Retina (tissue), 1 donor: ENCODE measurements at places on chromosomes 16 and 17.

GRCh38 chr16:82070656-82071369 is 35.8 kb downstream of the HSD17B2 start:
- DNase-seq, result no peak

DNA sequence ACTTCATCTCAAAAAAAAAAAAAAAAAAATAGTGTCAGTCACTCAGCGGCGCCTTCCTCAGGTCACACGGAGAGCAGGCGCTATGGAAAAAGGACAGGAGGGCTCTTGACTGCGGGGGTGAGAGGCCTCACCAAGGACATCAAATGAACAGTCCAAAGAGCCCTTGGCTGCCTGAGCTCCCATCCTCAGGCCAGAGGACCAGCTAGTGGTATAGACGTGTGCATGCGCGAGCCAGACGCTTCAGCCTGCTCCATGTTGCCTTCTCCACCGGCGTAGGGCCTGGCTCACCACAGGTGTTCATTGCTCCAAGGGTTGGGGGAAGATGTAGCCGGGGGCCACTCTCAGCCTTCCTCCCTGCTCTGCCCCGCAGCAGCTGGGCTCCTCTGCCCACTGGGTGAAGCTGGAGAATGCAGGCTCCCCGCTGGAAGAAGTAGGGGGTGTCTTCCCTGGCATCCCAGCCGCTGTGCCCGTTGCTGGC is 65.8 kb upstream of the PLCG2 start:
- no peak for DNase-seq

DNA sequence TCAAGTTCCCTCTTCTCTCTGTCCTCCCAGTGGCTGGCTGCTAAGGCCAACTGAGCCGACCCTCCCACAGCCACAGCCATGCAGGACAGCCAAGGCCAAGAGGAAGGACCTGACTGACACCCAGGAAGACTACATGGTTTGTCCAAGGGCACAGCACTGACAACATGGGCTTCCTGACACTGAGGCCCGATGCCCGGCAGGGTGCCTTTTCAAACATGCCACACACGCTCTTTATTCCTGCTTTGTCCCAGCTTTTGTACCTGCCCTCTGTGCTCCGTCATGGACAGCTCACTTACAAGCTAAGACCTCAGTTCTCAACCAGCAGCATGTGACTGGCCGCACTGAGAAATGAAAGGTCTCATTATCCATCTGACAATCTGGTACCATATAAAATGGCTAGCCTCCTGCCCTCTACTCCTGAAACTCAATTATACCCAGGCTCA is 45.8 kb downstream of the TEX2 start:
- no peak for DNase-seq

DNA sequence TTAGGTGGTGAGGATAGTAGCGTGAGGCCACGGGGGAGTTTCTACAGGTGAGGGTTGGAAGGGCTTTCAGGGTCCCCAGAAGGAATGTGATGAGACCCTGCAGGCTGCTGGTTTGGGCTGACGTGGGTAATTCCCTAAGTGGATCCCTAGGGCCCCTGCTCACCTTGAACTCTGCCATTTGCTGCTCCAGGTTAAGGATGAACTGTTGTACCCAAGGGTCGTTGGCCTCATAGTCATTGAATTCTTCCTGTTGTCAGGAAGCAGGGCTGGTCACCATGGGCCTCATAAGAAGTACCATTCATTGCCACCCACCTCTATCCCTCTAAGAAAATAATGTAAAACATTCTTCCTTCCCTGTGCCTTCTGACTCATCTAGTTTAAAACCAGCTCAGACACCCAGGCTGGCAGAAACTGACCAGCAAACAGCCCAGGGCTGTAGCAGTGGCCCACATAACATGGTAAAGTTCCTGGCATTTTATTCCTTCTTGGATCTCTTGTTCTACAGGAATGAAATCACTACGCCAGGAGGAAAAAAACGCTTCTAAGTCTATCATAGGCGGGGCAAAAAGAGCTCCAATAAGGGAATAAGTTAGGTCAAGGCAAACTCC is 27.6 kb downstream of the FCSK start:
- no peak for DNase-seq

- DNase-seq, result no peak
Measured at GRCh38 chr17:78805301-78805700, 23.2 kb upstream of the CYTH1 start.

GRCh38 chr16:19876501-19877059 is 8.1 kb downstream of the GPRC5B start:
- no peak for DNase-seq

DNA sequence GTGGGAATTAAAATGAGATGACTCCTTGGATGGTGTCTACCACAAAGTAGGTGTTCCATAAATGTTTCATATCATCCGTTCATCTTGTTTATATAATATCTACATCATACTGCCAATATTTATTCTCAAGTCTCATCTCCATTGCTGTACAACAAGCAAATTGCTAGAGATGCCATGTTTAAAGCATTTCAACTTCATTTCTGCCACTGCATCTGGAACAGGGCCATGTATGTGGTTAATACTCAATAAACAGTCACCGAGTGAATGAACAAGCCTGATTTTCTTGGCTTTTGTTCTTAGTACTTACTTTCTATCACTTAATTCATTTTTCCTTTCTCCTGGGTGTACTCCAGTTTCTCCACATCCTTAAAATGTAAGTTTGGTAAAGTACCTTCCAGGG is 107.6 kb downstream of the KCNJ2 start:
- no peak for DNase-seq

DNA sequence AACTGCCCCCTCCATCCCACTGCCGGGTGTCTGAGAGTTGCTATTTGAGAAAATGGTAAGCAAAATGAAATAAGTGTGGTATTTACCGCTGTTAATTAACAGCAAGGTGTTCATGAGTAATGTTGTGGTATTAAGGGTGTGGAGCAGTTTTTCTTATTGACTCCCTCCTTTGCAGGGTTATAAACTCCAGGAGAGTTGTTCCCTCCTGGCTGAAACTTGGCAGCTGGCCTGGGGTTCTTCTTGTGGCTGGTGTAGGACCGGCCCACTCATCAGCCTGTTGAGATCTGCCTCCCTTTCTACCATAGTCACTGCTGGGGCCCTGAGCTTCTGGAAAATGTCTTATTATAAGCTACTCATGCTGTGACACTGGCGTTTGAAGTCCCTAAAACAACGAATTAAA is 128.6 kb downstream of the SOX9 start:
- no peak for DNase-seq

GRCh38 chr17:72205357-72205756 is 84.5 kb downstream of the SOX9 start:
- DNase-seq, result peak; percentile 85

DNA sequence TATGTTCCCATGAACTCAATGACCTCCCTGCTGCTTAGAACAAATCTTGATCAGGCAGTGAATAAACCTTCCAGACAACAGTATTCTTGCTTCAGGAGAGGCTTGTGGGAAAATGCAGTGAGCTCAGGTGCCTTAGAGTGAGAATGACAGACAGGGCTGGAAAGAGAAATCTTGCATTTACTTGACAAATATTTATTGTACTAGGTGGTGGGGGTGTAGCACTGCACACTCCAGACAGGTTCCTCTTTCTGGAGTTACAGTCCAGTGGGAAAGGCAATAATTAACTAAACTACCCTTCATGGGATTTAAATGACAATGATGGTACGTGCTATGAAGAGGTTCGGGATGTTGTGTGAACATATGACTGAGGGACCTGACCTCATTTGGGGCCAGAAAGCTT is 182.9 kb downstream of the SHISA9 start:
- no peak for DNase-seq

GRCh38 chr17:34257299-34257985 is 2.4 kb downstream of the CCL2 start:
- DNase-seq, result no peak

DNA sequence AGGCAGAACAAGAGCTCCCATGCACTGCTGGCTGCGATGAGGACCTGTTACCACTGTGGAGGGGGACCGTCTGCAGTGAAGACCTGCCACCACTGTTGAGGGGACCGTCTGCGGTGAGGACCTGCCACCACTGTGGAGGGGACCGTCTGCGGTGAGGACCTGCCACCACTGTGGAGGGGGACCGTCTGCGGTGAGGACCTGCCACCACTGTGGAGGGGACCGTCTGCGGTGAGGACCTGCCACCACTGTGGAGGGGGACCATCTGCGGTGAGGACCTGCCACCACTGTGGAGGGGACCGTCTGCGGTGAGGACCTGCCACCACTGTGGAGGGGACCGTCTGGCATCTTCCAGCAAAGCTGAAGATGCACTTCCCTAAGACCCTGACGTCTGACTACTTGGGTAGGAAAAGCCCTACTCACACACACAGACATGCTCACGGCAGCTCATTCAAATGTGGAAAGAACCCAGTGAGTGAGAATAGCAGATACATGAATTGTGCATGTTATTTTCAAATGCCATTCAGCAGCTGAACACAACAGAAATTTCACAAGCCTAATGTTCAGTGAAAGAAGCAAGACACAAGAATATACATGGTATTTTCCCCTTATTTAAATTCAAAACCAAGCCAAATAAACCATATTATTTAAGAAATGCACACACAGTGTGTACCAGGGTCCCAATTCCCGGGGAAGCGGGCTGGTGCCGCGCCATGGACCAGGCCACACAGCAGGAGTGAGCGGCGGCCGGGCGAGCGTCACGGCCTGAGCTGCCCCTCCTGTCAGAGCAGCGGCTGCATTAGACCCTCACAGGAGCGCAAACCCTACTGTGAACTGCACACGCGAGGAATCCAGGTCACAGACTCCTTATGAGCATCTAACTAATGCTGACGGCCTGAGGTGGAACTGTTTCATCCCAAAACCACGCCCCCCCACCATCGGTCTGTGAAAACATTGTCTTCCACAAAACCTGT is 64.2 kb upstream of the METRNL start:
- peak; percentile 56 for DNase-seq

- DNase-seq, result no peak
Measured at GRCh38 chr17:279331-279730, 73.3 kb downstream of the RPH3AL start.

- DNase-seq, result no peak
Measured at GRCh38 chr17:75861927-75862317, 6.8 kb upstream of the WBP2 start.

GRCh38 chr17:53749178-53749577 is 73.5 kb upstream of the KIF2B start:
- DNase-seq, result peak; percentile 3

- no peak for DNase-seq
Measured at GRCh38 chr16:30721606-30722005, 22.6 kb downstream of the SRCAP start.

- DNase-seq, result no peak
Measured at GRCh38 chr16:79713609-79714309, 113.2 kb upstream of the MAF start.

GRCh38 chr16:79077346-79077745 is 523.2 kb downstream of the MAF start:
- no peak for DNase-seq

DNA sequence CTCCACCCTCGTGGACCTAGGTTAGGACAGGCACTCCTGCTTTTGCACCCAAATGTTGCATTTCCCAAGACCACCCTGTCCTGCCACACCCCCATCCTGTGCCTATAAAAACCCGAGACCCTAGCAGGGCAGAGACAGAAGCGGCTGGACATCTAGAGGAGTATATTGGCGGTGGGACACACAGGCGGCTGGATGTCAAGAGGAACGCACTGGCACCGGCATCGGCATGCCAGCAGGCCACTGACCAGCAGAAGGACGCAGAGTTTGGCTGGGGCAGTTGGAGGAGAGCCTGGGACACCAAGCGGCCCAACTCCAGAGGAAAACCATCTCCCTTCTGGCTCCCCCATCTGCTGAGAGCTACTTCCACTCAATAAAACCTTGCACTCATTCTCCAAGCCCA is 14.7 kb upstream of the WFIKKN2 start:
- DNase-seq, result no peak

DNA sequence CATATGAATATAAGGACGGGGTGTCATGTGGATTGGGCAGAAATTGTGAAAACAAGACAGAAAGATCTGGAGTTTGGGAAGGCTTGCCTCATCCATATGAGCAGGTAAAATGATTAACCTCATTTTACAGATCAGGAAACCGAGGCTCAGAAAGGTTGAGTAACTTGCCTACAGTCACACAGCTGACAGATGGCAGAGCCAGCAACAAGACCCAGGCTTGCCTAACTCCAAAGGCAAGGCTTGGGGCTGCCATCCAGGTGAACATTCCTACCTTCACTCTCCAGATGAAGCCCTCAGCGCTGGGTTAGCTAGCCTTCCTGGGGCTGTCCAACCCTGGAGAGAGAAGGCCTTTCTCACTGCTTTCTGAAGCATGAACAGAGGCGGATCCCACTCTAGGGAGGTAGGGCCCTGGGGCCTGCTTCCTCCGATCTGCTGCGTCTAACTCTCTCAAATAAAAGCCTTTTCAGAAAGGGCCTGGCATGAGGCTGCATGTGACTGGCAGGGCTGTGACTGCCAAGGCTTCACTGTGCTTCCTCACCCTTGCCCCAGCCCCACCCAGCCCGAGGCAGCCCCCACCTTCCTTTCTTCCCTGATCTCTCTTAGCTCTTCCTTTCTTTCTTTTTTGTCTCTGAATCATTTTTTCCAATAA is 107.8 kb downstream of the GNAO1 start:
- DNase-seq, result no peak

DNA sequence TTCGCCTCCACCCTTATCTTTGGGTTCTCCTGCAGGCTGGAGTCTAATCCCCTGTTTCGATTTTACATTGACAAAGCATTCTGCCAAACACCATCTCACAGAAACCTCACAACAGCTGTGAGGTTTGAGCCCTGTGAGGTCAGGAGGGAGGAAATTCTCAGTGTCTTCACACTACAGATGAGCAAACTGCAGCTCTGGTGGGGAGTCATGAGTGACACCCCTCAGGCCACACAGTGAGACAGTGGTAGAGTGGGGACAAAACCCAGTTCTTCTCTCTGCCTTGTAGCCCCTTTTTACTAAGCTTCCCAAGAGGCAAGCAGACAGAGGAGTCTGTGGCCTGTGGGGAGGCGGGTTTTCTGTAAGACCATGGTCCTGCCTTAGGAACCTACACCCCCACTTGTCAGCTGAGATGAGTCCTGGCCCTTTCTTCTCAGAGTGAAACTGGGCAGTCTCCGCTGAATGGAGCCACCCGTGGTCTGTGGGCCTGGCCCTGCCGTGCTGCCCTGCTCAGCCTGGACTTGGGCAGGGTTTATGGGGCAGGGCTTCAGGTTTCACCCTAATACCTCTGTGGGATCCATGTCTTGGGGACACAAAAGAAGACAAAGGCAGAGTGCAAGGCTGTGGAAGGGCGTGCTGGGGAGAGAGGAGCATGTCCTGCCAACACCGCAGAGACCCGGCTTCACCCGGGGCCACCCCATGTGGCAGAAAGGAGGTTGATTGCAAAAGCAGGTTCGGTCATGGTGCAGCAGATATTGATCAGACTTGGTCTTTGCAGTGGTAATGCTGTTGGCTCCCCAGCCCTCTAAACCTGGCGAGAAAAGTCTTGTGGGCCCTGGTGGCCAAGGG is 59.0 kb downstream of the ABR start:
- DNase-seq, result no peak

GRCh38 chr17:28487881-28488532 is 14.6 kb downstream of the SLC13A2 start:
- DNase-seq, result no peak

DNA sequence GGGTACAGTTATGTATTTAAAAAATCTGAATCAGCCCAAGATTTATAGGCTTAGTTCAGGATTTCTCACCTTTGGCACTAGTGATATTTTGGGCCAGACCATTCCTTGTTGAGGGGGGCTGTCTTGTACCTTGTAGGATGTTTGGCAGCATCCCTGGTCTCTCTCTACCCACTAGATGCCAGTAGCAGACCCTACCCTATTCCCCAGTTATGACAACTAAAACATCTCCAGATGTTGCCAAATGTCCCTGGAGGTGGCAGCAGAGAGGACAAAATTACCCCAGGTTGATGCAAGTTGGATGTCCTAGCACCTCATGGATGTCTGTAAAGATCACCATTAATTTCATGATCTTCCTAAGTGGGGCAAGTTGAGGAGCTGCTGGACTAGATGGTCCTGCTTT is 45.8 kb downstream of the SYT17 start:
- DNase-seq, result peak; percentile 6
